Fibroblast of lung (primary cell): ENCODE measurements at places on chromosomes 7 and 10.

DNA sequence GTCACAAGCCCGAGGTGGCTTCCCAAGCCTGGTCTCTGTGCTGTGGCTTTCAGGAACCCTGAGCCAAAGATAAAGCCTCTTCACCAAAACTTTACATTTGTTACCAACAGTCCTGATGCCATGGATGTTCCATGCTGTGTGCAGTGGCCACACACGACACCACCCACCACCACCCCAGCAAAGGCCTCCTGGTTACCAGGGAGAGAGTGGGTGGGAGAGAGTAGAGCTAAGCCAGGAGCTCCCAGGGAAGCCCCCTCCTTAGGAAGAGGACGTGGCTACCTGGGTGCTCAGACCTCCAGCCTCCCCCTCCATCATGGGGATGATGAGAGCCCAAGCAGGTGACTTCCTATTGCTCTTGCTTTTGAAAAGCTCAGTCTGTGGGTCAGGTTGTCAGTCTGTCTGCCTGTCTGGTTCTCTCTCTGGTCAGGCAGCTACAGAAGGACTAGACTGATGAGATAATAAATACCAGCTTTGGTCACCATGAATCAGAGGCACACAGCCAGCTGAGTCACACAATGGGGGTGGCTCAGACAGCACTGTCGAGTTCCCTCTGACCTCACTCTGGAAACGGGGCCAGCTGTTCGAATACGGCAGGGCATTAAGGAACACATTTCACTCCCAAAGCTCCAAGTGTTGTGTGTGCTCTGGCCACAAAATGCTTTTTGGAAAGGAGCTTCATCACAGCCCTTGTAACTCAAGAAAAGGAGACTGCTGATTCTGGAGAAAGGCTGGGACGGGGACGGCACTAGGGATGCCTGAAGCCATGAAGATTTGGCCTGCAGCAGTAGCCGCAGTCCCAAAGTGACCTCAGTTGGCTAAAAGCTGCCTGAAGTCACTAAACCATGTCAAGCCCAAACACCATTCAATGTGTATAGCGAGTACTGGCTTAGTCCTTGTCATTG lies 166.0 kb downstream of the FANK1 start:
- DNase-seq: peak; percentile 96

- DNase-seq: no peak
Observed at GRCh38 chr7:88522771-88523293, 216.1 kb upstream of the STEAP4 start.

- DNase-seq: no peak
Observed at GRCh38 chr7:34121366-34121765, 216.0 kb downstream of the BMPER start.

GRCh38 chr7:412313-412710 lies 107.3 kb downstream of the PDGFA start:
- DNase-seq: no peak

DNA sequence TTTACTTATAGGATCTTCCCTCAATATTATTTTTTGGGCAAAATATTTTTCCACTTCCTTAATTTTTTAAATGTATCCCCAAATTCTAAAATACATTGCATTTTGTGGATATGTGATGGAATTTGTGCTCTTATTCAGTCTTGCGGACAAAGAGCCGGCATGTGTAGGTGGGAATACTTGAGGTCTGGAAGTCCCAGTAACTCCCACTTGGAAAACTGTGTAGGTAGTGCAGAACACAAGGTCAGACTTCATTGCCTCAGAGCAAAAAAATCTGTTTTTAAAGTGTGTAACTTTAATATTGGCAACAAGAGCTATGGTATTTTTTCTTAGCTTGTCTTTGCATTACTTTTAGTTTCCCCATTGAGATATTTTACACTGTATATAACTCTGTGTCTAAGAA lies 68.5 kb upstream of the SEMA3A start:
- no peak for DNase-seq

DNA sequence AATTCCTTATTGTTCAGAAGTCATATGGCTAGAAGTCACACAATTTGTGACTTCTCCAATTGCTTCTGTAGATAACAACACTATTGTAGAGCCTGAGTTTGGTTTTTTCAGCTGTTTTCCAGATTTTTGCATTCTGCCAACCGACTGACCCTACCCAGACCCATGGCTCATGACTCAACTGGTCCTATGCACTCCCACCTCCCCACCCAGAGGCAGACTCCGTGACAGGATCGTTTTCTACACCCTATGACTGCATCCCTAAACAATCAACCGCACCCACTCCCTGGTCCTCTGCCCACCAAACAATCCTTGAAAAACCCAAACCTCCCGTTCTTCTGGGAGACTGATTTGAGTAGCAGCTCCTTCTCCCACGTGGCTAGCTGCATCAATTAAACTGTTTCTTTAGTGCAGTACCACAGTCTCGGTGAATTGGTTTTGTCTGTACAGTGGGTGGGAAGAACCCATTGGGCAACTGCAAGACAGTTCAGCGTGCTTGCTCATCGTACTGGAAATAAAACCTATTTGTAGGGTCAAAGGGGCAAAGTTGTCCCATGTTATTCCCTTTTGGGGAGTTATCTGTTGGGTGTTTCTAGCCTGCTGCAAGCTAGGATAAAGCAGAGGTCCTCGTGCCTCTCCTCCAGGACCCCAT lies 150.3 kb upstream of the FAM20C start:
- DNase-seq: peak; percentile 69

DNA sequence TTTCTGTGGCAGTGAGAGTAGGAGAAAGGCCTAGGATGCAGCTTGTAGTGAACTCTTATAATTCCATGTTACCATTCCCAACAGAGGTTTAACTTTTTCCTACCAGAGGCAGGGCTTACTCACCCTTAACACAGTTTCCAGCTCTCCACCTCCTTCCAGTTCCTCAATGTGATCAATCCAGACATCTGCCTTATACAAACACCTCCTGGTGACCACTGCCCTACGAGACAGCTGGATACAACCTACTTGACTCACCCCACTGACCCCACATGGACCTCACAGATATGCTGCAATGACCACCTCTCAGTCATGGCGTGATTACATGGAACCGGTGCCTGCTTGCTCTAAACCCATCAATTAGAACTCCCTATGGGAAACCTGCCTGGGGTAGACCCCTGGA lies 326.5 kb downstream of the TNS3 start:
- DNase-seq: no peak

DNA sequence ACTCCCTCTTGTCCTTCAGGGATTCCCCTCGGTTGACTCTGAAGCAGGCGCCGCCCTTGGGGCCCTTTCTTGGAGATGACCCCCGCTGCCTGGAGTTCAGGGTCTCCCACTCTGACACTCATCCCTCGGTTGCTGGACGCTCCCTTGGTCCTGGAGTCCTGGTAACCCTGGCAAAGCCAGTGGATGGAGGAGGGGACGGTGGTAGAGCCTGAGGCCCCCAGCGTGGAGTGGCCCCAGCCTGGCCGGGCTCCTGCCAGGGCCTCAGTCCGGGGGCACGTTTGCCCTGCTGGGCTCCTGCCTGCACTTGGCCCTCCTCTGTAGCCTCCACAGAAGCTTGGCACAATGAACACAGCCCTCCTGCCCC lies 9.3 kb upstream of the CAMK2B start:
- no peak for DNase-seq
